CD4-positive, alpha-beta T cell treated with Interleukin-17A for 1 hour (primary cell): ENCODE measurements at places on chromosomes 3 and 15.

GRCh38 chr3:105656651-105657504 is 211.9 kb downstream of the CBLB start:
- DNase-seq, result no peak

DNA sequence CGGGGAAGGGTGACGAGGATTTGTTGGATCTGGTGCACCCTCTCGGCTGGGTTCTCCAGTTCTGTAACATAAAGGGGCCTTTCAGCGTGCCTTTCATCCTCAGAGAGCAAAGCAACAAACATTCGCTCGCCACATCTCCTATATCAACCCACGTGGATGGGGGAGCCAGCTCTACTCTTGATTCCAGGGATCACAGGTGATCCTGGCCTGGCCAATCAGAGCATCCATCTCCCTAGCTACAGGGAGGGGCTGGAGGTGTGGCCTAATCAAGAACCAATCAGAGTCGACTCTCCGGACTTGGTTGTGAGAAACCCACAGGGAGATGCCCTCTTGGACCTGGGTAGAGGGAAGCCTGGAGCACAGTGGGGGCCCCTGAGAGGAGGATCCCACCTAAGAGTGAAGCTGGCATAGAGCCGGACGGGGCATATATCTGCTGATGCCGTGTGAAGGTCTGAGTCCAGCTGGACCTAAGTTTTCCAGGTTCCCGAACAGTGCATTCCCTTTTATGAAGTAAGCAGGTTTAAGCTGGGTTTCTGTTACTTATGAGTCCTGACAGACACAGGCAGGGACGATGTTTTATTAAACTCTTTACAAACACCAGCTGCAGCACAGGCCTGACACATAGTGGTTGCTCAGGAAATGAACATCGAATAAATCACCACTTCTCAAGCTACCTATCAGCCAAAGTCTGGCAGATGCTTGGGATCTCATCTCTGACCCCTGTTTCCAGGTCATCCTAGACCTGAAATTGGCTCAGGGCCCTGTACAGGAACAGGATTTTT is 50.7 kb upstream of the RAD18 start:
- DNase-seq, result no peak

DNA sequence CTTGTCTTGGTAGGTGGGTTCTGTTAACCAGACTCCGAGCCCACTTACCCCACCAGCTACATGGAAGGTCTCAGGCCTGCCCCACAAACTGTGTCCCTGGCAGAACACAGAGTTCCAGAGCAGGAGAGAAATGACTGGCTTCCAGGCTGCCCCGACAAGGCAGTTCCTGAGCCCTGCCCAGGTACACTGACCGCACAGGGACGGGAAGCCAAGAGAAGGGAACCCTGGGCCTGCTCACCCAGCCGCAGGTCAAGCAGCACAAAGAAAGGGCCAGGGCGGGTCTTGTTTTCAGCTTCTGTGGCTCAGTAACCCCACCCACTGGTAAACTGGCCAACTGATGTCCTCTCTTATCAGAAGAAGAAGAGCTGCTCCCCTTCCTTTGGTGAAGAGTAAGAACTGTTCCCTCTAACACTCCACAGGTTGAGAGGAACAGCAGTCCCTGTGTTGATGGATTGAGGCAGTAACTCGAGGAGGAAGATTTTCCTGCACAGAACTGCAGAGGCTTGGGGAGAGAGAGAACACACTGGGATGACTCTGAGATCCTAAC is 68.4 kb downstream of the CRTC3 start:
- DNase-seq, result peak; percentile 25

DNA sequence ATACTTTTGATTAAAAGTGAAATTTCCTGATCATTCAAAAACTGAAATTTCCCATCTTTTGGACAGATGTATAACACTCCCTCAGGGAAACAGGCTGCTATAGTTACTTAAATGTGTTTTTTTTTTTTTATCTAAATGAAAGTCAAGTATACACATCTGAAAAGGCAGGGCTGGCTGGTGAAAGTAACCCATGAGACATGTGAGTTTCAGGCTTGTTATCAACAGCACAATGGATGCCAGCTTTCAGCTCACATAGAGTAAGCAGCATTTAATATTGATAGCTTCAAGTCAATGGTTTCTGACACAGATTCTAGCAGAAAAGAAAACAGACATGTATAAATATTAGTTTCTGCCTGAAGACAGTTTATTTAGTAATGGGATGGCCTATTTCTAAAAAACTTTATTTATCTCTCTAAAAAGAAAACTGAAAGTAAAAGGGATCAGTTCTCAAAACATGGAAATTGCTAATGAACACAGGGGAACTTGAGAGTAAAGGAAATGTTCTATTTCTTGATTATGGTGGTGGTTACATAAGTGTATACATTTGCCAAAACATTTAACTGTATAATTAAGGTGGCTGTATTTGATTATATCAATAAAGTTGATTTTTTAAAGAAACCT is 89.7 kb upstream of the CMC1 start:
- DNase-seq, result peak; percentile 17

GRCh38 chr15:42144841-42145375 is 11.5 kb downstream of the PLA2G4F start:
- no peak for DNase-seq

DNA sequence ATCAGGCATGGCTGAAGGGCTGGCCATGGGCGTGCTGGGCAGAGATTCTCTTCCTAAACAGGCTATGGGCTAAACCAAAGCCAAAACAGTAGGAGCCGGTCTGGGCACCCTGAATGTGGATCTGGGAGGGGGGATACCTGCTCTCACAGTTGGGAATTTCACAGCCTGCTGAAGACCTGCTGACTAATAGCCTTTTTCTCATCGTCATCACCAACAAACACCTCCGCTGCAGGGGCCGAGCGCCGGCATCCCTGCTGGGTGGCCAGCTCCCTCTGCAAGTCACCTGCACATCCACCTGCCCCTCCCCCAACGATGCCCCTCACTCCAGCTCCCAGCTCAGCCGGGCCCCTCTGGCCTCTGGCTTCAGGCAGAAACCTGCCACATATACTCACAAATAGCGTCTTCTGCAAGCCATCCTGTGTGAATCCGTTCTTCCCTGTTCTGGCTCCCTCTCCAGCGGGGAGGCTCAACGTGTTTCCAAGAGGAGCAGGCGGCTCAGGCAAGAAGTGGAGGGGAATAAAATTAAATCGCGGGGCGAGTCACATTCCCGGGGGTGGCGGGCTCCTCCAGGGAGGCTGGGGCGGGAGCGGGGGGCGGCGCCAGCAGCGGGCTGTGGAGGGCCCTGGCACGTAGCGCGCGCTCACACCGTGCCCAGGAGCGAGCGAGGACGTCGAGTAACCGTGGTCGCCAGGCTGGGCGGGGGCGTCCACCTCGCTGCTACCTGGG is 466 bp downstream of the IQSEC1 start:
- DNase-seq, result no peak

- DNase-seq, result no peak
Observed at GRCh38 chr3:158470944-158471638, 99.9 kb upstream of the MLF1 start.

- no peak for DNase-seq
Observed at GRCh38 chr15:43529141-43529540, 11.7 kb downstream of the MAP1A start.

- DNase-seq, result peak; percentile 36
Observed at GRCh38 chr3:15361494-15362214, 29.3 kb upstream of the SH3BP5 start.

- no peak for DNase-seq
Observed at GRCh38 chr3:55440104-55440708, 46.9 kb downstream of the WNT5A start.

DNA sequence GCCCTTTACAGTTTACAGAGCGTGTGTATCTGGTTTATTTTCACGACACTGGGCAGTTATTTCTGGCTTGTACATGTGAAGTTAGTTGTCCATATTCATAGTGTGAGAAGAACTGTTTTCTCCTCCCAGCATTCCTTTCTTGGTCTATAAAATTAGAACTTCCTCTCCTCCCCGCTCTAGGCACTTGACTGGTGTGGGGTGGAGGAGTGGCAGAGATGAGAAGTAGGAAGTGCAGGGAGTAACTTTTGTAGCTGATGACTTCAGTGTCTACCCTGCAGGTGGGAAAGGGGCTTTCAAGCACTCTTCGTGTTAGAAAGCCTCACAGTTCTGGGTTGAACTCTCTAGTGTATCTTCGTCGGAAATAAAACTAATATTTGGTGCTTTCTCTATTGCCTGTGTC is 13.4 kb downstream of the APOD start:
- DNase-seq, result no peak
